ENCODE measurements at places on chromosomes 11 and 22.
A peak's percentile ranks its signal among the peaks of the same experiment; 100 is the strongest.

GRCh38 chr11:42465623-42466022, 846.2 kb upstream of the API5 start:
- no peak for DNase-seq
- no peaks in the 10 kb centered on the region for H3K27me3 ChIP-seq
- 0 out of 2 replicates have a peak, but pooled peaks cover 3% of the 10 kb centered on the region for H3K4me1 ChIP-seq
- H3K36me3 ChIP-seq: no peaks in the 10 kb centered on the region

GRCh38 chr22:25134028-25134427, 65.6 kb upstream of the CRYBB3 start:
- DNase-seq: no peak
- H3K27me3 ChIP-seq: no peaks in the 10 kb centered on the region
- H3K27ac ChIP-seq: 0 out of 2 replicates have a peak overlapping the region, but pooled peaks have one; percentile 63
- no peak overlapping the region for H3K4me3 ChIP-seq
- H3K4me1 ChIP-seq: peaks cover 12% of the 10 kb centered on the region

GRCh38 chr11:76786016-76786415, 2.9 kb downstream of the TSKU start:
- H3K36me3 ChIP-seq: no peaks in the 10 kb centered on the region
- no peaks in the 10 kb centered on the region for H3K27me3 ChIP-seq
- H3K4me1 ChIP-seq: peaks cover 46% of the 10 kb centered on the region
- H3K27ac ChIP-seq: no peak overlapping the region
- no peak for DNase-seq

DNA sequence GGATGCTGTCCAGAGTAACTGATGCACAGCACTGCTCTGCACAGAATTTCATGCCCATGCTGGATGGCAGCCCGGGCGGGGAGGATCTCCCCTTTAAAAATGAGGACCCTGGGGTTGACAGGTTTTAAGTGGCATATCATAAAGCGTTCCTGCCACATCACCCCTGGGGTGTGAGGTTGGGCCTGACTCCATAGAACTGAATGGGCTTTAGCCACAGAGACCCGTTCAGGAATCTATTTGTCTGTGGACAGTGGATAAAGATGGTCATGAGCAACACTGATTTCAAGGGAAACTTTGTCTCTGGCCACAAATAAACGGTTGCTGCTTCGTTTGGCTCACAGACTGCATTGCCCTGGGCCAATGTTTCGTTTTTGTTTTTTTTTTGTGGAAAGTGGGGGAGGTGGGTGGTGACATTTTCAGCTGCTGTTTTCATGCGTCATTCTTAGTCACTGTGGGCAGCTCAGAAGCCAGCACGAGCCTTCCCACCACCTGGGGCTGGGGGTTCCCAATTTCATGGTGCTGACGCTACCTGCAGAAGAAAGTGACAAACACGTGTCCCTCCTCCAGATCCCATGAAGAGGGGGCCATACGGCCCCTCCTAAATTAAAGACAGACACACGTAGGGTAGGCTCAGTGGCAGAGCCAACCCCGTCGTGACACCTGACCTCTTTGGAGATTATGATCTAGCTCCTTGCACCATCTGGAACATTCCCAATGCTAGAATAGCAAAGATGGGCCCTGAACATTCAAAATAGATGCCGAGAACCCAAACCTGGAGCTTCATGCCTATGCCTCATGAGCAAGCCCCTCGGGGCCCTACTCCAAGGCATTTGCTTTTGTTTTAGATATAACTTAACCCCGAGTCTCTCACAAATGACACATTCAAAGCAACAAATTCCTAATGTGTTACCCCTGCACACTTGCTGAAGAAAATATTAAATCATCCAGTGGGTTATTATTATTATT, 54.8 kb upstream of the PHF21B start:
- no peak for DNase-seq
- H3K27ac ChIP-seq: no peak overlapping the region
- 0 out of 2 replicates have a peak, but pooled peaks cover 3% of the 10 kb centered on the region for H3K4me1 ChIP-seq
- H3K36me3 ChIP-seq: no peaks in the 10 kb centered on the region
- H3K27me3 ChIP-seq: no peaks in the 10 kb centered on the region

DNA sequence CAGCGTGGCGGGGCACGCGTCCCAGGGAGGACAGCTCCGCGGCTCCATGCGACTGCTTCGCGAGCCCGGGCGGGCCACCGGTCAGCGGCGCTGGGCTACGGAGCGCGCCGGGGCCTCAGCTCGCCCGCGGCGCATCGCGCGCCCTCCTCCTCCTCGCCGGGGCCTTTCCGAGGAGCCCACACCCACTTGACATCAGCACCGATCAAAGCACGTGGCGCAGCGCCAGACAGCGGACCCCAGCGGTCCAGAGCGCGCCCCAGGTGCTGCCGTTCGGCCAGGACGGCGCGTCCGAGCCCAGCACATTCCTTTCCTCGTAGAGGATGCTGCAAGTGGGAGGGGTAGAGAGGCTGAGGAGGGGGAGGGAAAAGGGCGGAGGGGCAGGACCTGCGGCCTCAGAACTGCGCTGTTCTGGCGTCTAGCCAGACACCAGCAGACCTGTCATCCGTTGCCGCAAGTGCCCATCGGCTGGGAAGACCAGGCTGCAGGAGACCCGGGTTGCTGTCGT, 88.6 kb downstream of the PLEKHA7 start:
- H3K27ac ChIP-seq: no peak overlapping the region

DNA sequence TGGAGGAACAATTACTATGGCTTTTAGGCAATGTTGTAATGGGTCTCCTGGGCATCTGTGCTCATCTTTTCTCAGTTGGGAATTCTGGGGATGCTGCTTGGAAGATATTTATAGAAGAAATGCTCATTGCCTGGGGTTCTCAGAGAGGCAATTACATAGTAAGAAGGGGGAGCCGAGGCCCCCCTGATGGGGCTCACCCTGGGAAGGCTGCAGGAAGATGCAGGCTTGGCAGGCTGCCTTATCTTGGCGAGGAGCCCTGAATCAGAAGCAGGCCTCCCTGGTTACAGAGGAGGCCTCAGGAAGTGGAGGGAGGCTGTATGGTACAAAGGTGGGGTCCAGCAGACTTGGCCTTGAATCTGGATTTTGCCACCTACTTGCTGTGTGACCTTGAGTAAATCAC, 60.6 kb upstream of the CRYBB3 start:
- H3K36me3 ChIP-seq: no peaks in the 10 kb centered on the region
- no peak for DNase-seq
- no peaks in the 10 kb centered on the region for H3K27me3 ChIP-seq
- no peak overlapping the region for H3K27ac ChIP-seq
- no peak overlapping the region for H3K4me3 ChIP-seq
- H3K4me1 ChIP-seq: no peaks in the 10 kb centered on the region

- peak; percentile 89 for DNase-seq
- peak within 1 kb of the TSS; percentile 88 for H3K4me3 ChIP-seq
- H3K27me3 ChIP-seq: no peaks in the 10 kb centered on the region
- peaks cover 38% of the 10 kb centered on the region for H3K4me1 ChIP-seq
Measured at GRCh38 chr11:126355324-126355925, at the start of gene ST3GAL4. TSS of gene ST3GAL4 (plus strand) at chr11:126355686. CDS start at chr11:126406156, 50,470 bp downstream.

DNA sequence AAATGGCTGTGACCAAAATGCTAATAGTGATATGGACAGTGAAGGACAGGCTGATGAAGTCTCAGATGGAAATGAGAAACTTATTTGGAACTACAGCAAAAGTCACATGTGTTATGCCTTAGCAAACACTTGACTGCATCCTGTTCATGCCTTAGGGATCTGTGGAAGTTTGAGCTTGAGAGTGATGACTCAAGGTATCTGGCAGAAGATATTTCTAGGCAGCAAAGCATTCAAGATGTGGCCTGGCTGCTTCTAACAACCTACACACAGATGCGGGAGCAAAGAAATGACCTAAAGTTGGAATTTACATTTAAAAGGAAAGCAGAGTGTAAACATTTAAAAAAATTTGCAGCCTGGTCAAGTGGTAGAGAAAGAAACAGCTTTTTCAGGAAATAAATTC, 28.1 kb upstream of the CD81 start:
- H3K4me3 ChIP-seq: no peak overlapping the region
- DNase-seq: no peak
- H3K27me3 ChIP-seq: no peaks in the 10 kb centered on the region
- H3K27ac ChIP-seq: no peak overlapping the region
- H3K36me3 ChIP-seq: peaks cover 3% of the 10 kb centered on the region

DNA sequence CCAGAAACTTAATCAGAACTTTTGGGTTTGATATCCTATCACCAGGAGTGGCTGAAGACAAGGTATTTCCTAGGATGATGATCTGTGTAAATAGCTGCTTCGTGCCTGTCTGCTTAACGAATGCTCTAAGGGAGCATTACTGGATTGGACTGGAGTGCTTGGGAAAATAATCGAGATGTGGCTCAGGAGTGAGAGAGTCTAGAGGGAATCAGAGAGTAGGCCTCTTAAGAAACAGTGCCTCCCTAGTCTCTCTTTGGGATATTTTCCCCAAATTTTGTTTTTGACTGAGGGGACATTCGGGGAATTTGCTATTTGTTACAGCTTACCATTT, 2.5 kb downstream of the MAML2 start:
- H3K27me3 ChIP-seq: peaks cover 8% of the 10 kb centered on the region
- no peak overlapping the region for H3K4me3 ChIP-seq
- peaks cover 56% of the 10 kb centered on the region for H3K4me1 ChIP-seq
- H3K36me3 ChIP-seq: no peaks in the 10 kb centered on the region

DNA sequence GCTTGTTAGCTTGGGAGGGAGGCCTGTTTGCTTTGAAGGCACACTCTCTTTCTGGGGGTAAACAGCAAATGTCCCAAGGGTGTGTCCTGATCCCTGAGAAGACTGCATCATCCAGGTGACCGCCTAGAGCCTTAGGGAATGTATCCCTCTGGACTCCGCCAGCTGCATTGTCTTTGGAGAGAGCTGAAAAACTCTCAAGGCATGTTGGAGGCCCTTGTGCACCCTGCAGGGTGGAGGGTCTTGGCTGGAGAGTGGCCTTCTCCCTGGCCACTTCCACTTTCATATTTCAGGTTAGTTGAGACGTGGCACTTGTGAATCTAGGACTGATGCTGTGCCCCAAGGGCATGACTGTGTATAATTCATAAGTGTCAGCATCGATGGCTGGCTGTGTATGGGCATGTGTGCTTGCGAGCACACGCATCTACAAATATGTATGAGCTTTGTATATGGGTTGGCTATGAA, 70.6 kb downstream of the ZBTB16 start:
- H3K27ac ChIP-seq: no peak overlapping the region
- no peaks in the 10 kb centered on the region for H3K4me1 ChIP-seq
- no peak overlapping the region for H3K4me3 ChIP-seq
- H3K27me3 ChIP-seq: no peaks in the 10 kb centered on the region

DNA sequence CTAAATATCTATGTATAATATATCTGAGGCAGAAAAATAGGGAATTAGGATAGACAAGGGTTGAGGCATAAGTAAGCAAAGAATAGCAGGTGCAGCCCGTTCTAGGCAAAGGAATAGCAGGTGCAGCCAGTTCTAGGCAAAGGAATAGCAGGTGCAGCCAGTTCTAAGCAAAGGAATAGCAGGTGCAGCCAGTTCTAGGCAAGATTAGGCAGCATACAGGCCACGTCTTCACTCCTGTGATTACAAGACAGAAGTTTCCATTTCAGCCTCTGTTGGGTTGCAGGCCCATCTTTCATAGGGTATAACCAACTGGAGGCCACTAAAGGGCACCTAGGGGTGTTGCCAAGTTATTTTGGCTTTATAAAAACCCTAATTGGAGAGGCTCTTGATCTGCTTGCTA, 28.8 kb upstream of the CHORDC1 start:
- H3K36me3 ChIP-seq: no peaks in the 10 kb centered on the region
- no peak overlapping the region for H3K27ac ChIP-seq
- H3K27me3 ChIP-seq: no peaks in the 10 kb centered on the region
- no peaks in the 10 kb centered on the region for H3K4me1 ChIP-seq
